Hematopoietic multipotent progenitor cell treated with erythropoietin and hydrocortisone succinate and interleukin-3 and kit ligand, for 17 days (in vitro differentiated cells): ENCODE measurements at places on chromosomes 4 and X.
A peak's percentile ranks its signal among the peaks of the same experiment; 100 is the strongest.

- no peak for DNase-seq
Measured at GRCh38 chr4:74431113-74431826, 13.7 kb upstream of the AREG start.

DNA sequence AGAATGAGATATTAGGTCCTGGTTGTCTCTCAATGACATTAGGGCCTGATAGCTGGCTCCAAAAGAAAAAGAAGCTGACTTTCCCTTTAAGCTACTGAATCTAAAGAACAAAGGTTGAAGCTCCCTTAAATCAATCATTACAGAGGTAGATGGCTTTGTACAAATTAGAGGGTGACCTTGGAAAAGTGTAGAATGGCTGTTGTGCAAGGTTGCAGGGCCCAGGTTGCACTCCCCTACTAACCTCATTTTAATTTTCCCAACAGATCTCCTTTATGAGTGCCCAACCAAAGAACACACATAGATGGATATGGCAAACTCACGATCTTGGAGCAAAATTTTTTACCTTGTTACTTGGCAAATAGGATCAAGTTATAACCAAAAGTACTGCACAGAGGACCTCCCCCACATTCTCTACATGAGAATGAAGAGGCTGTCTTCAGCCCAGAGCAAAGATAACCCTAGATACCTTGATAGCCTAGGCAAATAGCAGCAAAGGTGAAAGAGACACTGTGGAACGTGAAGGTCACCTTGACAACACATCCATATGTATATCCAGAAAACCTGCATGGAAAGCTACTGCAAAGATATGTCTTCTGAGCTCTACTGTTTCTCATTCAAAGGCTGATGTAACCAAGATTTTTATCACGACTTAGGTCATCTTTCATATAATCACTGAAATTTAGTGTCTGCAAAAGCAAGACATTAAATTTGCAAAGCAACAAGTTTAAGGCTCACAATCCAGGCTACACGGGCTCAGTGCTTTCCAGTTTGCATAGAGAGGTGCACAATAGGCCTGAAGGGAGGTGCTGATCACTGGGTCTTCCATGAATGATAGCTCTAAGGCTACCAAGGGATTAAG lies 23.0 kb downstream of the KLB start:
- no peak for DNase-seq

- DNase-seq = no peak
Measured at GRCh38 chr4:185638093-185638492, 102.8 kb upstream of the PDLIM3 start.

DNA sequence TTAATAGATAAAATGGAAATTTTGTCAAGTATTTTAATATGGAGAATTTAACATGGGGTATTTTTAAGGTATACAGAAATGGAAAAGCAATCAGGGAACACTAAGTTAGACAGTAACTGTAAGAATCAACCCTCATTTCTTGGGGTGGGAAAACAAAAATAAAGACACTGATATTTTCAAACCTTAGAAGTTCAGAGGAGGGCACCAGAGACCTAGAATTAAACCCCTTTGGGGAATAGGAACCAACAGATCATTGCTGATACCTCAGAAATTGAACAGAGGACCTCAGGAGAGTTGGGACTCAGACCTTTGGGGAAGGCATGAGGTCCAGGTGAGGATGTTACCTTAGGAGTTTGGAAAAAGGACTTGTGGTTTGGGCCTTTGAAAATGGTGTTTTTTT lies 435.6 kb downstream of the TMA16 start:
- DNase-seq = no peak

DNA sequence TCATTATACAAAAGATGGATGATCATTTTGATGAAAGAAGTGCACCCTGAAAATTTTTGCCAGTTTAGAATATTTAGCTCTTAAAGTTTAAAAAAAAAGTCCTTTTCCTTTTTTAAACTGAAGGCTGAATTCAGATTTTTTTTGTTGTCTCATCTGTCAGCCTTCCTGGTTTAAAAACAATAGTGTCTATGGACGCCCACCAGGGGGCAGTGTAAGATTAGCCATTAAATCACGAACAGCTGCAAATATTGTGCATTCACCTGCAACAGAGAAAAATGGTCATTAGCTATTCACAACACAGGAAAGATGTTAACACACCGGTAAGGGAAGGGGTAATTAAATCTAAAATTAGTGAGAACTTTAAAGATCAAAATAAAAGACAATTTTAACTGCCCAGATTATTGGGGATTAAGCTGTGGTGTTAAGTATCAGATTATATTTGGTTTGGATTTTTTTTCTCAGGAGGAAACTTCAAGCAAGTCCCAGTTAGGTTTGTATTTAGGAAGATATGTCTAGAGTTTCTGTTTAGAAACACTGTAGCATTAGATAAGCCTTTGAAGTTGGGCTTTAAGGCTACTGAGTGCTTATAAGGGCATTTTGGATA lies 4.4 kb upstream of the CXorf38 start:
- peak; percentile 85 for DNase-seq

GRCh38 chrX:23797371-23798128 lies 14.6 kb downstream of the SAT1 start:
- no peak for DNase-seq

- no peak for DNase-seq
Measured at GRCh38 chrX:118538386-118538785, 42.8 kb downstream of the DOCK11 start.

DNA sequence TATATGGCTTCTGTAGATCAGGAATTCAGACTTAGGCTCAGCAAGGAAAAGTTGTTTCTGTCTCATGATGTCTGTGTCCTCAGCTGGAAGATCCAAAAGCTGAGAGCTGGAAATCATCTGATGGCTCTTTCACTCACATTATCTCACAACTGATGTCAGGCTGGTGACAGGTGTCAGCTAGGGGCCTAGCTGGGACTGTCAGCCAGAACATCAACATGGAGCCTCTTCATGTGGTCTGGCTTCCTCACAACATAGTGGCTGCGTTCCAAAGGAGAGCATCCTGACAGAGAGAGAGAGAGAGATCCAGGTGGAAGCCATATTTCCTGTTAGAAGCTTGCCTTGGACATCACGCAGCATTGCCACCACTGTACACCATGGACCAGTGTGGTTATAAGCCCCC lies 10.6 kb upstream of the INTS6L start:
- DNase-seq = no peak

GRCh38 chr4:72319601-72320021 lies 249.4 kb downstream of the ADAMTS3 start:
- no peak for DNase-seq

DNA sequence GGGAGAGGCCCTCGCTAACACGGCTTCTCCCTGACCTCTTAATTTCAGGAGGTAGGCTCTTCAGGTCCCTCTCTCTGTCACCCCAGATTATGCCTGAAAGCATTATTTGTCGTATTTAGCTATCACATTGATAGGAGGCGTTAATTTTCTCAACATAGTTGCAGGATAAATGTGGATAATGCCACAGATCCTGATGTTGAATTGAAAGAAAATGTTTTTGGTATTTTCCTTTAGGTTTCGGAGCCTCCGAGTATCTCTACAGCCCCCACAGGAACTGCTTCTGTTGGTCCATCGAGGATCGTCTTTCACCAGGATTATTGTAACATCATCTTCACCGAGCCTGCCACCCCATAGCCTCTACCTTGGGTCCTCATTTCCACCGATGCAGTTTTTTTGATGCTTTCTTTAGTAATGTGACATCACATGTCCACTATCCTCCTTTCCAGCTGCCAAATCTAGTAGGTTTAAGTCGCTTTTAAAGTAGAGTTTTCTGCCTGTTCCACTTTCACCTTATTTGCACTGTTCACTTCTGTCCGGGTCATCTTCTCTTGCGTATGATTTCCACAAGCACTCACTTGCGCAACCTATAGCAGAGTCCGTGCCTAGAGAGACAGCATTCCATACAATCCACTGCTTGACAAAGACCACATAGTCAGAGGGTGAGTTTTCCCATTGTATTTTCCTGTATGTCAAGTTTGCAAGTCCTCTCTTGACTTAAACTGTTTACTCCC lies 665 bp downstream of the TIGD2 start:
- DNase-seq = no peak

- DNase-seq = no peak
Measured at GRCh38 chr4:56374956-56375355, 12.3 kb downstream of the AASDH start.

GRCh38 chr4:84529169-84529751 lies 30.2 kb upstream of the NKX6-1 start:
- DNase-seq = peak; percentile 6

- no peak for DNase-seq
Measured at GRCh38 chr4:105586638-105587328, 34.4 kb downstream of the ARHGEF38 start.

GRCh38 chr4:172686021-172686420 lies 482.6 kb upstream of the GALNT7 start:
- DNase-seq = no peak

GRCh38 chrX:35664833-35665232 lies 133.3 kb upstream of the MAGEB16 start:
- no peak for DNase-seq

DNA sequence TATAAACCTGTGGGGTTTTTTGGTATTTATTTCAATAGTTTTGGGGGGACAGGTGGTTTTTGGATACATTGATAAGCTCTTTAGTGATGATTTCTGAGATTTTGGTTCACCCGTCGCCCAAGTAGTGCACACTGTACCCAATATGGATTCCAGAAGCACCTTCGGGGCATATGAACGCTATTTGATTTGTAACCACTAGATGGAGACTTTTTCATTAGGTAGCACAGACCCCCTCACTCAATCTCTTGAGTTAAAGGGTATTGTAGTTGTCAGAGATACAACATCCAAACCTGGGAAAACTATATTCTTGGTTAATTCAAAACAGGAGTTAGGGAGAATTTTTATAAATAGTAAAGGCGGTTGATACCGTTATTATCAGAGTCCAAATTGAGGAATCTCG lies 79.8 kb downstream of the SPANXN3 start:
- no peak for DNase-seq

GRCh38 chrX:13064599-13065143 lies 20.3 kb upstream of the FAM9C start:
- DNase-seq = no peak

DNA sequence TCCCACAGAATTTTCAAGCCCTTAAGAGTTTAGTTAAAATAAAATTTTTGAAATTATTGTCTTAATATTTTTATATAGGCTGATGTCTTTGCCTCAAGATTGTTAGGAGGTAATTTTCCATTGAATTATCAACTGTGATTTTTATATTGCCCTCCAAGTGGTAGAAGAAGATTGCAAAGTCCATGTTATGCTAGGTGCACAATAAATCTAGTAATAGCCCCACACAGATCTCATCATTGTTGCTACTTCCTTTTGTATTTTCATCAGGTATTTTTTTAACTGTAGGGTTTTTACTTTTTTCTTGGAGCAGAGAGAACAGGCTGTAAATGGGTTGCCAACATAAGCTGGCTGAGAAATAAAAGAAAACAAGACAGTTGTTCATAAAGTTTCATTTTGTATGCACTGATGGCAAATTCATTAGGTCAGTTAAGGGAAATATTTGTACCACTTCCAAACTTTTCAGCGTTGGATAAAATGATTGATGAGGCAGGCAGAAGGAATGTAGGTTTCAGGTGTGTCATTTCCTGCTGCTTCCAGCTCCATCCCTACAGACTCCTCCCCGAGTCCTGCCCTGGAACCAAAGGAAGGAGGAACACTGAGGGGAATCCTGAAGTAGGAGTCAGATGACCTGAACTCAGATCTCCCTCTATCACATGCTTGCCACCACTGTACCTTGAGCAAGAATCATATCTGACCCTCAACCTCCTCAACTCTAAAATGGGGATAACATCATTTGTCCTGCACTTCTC lies 105.5 kb downstream of the PRRG1 start:
- no peak for DNase-seq

DNA sequence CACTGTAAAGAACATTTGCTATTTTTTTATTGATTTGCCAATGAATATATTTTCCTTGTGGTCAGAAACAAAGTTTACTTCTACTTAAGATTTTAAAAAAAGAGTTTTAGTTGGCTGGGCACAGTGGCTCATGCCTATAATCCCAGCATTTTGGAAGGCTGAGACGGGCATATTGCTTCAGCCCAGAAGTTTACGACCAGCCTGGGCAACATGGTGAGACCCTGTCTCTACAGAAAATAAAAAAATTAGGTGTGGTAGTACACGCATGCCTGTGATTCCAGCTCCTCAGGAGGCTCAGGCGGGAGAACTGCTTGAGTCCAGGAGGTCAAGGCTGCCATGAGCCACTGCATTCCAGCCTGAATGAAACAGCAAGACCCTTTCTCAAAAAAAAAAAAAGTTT lies 36.8 kb downstream of the LRP2BP start:
- DNase-seq = no peak

DNA sequence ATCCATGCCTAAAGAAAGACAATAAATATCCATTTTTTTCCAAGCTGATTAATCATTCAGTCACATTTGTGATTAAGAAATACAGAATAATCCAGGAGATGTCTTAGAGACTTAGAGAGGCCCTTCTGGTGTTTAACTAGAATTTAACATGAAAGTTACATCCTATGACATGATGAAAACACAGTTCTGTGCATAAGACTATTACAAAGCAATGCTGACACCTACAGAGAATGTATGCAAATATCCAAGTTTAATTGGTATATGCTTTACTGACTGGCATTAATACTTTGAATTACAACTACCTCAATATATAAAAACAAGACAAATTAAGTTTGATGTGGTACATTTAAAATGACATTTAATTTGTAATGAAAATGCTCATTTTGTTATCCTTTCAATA lies 17.8 kb upstream of the TLL1 start:
- no peak for DNase-seq

DNA sequence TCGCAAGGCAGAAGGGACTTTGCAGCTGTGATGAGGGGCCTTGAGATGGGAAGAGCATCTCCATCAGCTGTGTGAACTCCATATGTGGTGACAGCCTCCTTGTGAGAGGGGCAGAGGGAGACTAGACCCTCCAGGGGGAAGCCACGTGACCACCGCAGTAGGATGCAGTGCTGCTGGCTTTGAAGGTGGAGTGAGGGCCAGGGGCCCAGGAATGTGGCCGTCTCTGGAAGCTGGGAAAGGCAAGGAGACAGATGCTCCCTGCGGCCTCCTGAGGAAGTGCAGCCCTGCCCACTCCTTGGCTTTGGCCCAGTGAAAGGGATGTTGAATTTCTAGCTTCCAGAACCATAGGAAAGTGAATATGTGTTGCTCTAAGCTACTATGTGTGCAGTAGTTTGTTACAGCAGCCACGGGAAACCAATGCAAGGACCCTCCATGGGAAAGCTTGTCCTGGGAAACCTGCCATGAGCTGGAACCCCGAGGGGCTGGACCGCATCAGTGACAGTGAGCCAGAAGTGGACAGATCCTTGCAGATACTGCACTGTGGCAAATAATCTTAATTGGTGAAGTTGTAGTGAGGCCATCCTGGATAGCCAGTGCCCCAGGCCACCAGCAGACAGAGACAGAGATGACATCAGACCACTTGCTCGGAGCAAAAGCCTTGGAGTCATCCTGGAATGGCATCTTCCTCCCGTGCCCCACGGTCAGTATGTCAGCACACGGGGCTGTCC lies 35.4 kb upstream of the SORCS2 start:
- no peak for DNase-seq

DNA sequence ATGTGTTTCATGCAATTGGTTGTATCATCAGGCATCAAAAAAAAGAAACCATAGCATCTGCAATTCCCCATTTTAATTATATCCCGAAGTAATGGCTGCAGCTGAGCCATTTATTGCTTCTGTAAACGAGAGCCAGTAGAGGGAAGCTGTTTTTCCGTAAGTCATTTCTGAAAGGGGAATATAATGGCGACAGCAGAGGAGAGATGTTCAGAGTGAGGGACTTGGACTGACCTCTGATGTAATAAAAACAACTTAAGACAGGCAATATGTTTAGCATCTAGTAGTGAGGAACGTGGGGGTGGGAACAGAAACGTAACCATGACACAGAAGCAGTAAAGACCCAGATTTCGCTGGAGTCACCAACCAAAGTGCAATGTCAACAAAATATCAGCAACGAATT lies 31.5 kb upstream of the NAA11 start:
- no peak for DNase-seq

- no peak for DNase-seq
Measured at GRCh38 chr4:106036848-106037247, 141.6 kb downstream of the NPNT start.
